Stimulated activated CD4-positive, alpha-beta T cell treated with anti-CD3 and anti-CD28 coated beads, TNF-alpha, amount 100 ng/mL, for 1 hour (primary cell): ENCODE measurements at places on chromosomes 12 and 14.

GRCh38 chr12:113475451-113476175, 3.9 kb upstream of the LHX5 start:
- DNase-seq, result no peak

- no peak for DNase-seq
Observed at GRCh38 chr12:32166510-32166909, 59.9 kb downstream of the BICD1 start.

- DNase-seq, result no peak
Observed at GRCh38 chr12:89947437-89948270, 239.0 kb upstream of the ATP2B1 start.

GRCh38 chr12:46627686-46628085, 198.1 kb downstream of the SLC38A4 start:
- DNase-seq, result no peak

DNA sequence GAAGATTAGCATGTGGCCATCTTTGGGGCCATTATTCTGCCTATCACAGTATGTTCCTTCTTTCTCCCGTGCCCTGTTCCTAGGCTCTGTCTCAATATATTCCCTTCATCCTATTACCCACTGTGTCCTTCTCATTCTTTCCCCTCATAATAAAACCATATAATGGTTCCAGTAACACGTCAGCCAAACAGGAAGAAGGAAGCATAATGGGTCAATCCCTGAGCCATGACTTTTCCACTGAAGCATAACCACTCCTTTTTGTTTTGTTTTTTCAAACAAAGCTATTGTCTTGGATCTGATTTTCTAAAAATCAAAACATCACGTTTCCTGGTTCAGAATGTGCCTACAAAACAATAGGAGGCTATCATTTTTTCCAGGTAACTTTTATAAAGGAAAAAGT, 21.3 kb upstream of the RHOJ start:
- DNase-seq, result no peak

- DNase-seq, result no peak
Observed at GRCh38 chr14:101893759-101894158, 70.6 kb upstream of the DYNC1H1 start.

DNA sequence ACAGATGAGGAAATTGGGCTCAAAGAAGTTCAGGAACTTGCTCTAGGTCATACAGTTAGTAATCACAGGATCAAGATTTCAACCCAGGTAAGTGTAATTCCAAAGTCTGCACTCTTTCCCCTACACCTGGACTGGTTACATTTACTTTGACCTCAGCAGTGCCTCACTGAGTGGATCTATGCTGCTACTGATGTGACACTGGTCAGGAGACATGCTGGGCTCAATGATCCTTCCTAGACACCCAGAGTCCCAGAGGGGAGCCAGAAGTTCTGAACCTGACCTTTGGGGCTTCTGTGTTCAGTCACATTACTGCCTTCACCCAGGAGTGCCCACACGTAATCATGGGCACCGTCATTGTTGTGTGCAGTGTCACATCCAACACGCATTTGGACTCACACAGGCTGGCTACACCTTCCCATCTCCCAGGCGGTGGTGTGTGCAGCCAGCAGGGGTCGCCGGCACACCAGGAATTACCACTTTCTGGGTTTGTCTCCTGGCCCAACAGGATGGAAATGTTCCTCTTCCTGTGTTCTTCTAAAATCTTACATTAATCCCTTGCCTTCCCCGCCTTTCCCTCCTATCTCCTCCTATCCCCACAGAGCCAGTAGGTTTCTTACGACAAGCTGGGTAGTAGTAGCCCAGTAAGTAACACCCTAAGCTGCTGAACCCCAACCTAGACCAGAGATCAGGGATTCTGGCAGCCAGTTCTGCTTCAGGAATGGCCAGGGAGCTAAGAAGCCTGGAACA, 25.6 kb downstream of the CALCOCO1 start:
- peak; percentile 64 for DNase-seq

DNA sequence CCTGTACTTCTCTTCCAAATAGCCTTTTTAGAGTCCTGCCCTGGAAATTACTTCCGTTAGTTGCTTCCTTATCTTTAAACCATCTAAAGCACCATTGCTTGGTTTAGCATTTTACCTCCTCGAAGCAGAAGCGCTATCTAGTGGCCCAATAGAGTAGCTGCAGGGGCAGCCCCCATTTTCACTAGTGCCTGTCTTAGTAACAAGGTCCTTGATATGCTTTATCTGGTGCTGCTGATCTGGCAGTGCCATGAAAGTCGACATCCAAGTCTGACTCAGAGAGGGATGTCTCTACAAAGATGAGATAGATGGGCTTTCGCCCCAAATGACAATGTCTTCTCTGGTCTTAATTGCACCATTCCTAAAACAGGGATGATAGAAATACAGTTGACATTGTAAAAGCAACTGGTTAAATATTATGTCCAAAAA, 25.0 kb upstream of the CIT start:
- DNase-seq, result peak; percentile 56
